Naive thymus-derived CD8-positive, alpha-beta T cell (primary cell): ENCODE measurements at places on chromosomes 2 and 18. TPM values are rescaled to one million over a fixed set of nuclear protein-coding genes. Genes with fewer than 3 reads are reported as not detected.

The OSR1 gene
- total RNA-seq: not detected

- no peak overlapping the region for H3K4me3 ChIP-seq
- H3K27me3 ChIP-seq: no peaks in the 10 kb centered on the region
- DNase-seq: no peak
- no peaks in the 10 kb centered on the region for H3K36me3 ChIP-seq
- peak overlapping the region; percentile 70 for H3K27ac ChIP-seq
Observed at GRCh38 chr2:101534149-101534611, 59.3 kb upstream of the RFX8 start.

DNA sequence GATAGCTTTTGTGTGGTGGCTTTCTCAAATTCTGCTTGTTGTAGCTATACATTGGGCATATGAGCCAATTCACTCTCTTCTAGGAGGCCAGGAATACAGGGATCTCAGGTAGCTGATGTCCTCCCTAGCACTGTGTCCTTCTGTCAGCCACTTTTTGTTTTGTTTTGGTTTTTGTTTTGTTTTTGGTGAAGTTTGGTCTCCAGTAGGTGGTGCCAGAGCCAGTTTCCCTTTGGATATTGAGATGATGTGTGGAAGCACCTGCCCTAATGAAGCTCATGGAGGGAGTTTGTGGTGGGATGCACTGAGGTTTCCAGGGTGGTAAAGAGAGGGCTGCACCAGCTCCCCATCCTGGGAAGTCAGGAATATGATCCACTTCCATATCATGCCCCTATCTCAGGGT, 100.5 kb upstream of the VWC2L start:
- DNase-seq: no peak
- peaks cover 8% of the 10 kb centered on the region for H3K36me3 ChIP-seq
- H3K4me3 ChIP-seq: no peak overlapping the region
- H3K27ac ChIP-seq: no peak overlapping the region
- H3K4me1 ChIP-seq: no peaks in the 10 kb centered on the region
- H3K27me3 ChIP-seq: no peaks in the 10 kb centered on the region

GRCh38 chr2:237864940-237865622, 5.7 kb downstream of the RAMP1 start:
- H3K36me3 ChIP-seq: no peaks in the 10 kb centered on the region
- peak overlapping the region; percentile 41 for H3K27ac ChIP-seq
- peaks cover 15% of the 10 kb centered on the region for H3K4me1 ChIP-seq
- peaks cover 33% of the 10 kb centered on the region for H3K27me3 ChIP-seq
- no peak for DNase-seq

DNA sequence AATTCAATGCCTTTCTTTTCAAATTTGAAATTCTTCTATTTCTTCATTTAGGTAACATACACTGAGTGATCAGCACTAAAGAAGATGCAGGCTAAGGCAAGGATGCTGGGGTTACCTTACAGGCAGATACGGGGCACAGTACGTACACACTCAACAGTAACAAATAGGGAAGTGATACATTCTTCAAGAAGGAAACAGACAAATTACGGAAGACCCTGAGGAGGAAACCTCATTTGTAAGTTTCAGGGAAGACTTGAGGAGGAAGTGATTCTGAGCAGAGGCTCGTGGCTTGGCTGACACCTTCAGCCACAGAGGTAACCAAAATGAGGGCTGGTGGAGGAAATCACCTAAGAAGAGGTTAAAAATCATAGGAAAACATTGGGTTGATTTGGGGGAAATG, 1108.3 kb upstream of the KLHL29 start:
- no peaks in the 10 kb centered on the region for H3K36me3 ChIP-seq
- H3K4me3 ChIP-seq: no peak overlapping the region
- no peak overlapping the region for H3K27ac ChIP-seq

GRCh38 chr2:189267925-189268579, 88.5 kb upstream of the COL5A2 start:
- no peak overlapping the region for H3K4me3 ChIP-seq
- H3K36me3 ChIP-seq: no peaks in the 10 kb centered on the region
- H3K27ac ChIP-seq: no peak overlapping the region
- no peak for DNase-seq
- no peaks in the 10 kb centered on the region for H3K27me3 ChIP-seq

The ADCYAP1 gene
- total RNA-seq: not detected

GRCh38 chr18:33183136-33183535, 257.4 kb downstream of the CCDC178 start:
- no peaks in the 10 kb centered on the region for H3K4me1 ChIP-seq
- no peaks in the 10 kb centered on the region for H3K27me3 ChIP-seq
- DNase-seq: no peak
- no peak overlapping the region for H3K27ac ChIP-seq
- H3K36me3 ChIP-seq: no peaks in the 10 kb centered on the region

The PXDN gene
- 1.1 TPM for total RNA-seq

The WIPF1 gene
- 408 TPM for total RNA-seq

GRCh38 chr2:105455488-105456003, 56.7 kb upstream of the FHL2 start:
- DNase-seq: no peak
- no peaks in the 10 kb centered on the region for H3K36me3 ChIP-seq
- no peak overlapping the region for H3K27ac ChIP-seq

The TUBA4B gene
- not detected for total RNA-seq

GRCh38 chr18:5393779-5394178, 98.3 kb upstream of the ZBTB14 start:
- no peak overlapping the region for H3K4me3 ChIP-seq
- H3K36me3 ChIP-seq: no peaks in the 10 kb centered on the region
- no peak for DNase-seq
- H3K27me3 ChIP-seq: no peaks in the 10 kb centered on the region
- H3K27ac ChIP-seq: no peak overlapping the region
- no peaks in the 10 kb centered on the region for H3K4me1 ChIP-seq

The MEP1B gene
- not detected for total RNA-seq

The RBBP8 gene
- 1.6 TPM for total RNA-seq

The SALL3 gene
- total RNA-seq: not detected

- H3K36me3 ChIP-seq: no peaks in the 10 kb centered on the region
- peaks cover 10% of the 10 kb centered on the region for H3K4me1 ChIP-seq
- H3K4me3 ChIP-seq: no peak overlapping the region
- no peak for DNase-seq
- H3K27me3 ChIP-seq: no peaks in the 10 kb centered on the region
- no peak overlapping the region for H3K27ac ChIP-seq
Observed at GRCh38 chr18:44719519-44720060, 38.9 kb downstream of the SETBP1 start.

GRCh38 chr2:159206736-159207380, 79.6 kb downstream of the WDSUB1 start:
- H3K4me3 ChIP-seq: no peak overlapping the region
- peaks cover 57% of the 10 kb centered on the region for H3K4me1 ChIP-seq
- DNase-seq: no peak

- no peaks in the 10 kb centered on the region for H3K36me3 ChIP-seq
- H3K27ac ChIP-seq: no peak overlapping the region
- no peaks in the 10 kb centered on the region for H3K4me1 ChIP-seq
- H3K27me3 ChIP-seq: peaks cover 26% of the 10 kb centered on the region
Observed at GRCh38 chr2:120434492-120435308, 88.8 kb downstream of the INHBB start.

DNA sequence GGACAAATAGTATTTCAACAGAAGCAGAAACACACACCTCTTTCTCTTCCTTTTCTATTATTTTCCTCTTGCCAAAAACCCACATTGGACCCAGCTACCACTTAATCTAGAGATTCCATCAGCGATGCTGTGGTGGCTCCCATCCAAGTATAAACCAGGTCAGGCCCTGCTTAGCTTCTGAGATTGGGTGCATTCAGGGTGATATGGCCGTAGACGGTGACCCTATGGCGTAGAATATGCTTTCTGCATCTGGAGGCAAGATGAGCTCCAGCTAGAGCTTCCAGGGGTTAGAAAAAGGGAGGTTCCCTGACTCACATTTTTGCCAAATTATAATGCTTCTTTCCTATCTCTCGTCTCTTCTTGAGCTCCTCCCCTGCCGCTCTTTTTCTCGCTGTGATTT, 66.5 kb downstream of the TNP1 start:
- H3K27ac ChIP-seq: no peak overlapping the region
- no peak for DNase-seq
- no peaks in the 10 kb centered on the region for H3K36me3 ChIP-seq
- no peaks in the 10 kb centered on the region for H3K27me3 ChIP-seq
- no peaks in the 10 kb centered on the region for H3K4me1 ChIP-seq

GRCh38 chr18:27483276-27483675, 298.2 kb upstream of the CHST9 start:
- no peak overlapping the region for H3K27ac ChIP-seq
- no peaks in the 10 kb centered on the region for H3K27me3 ChIP-seq
- no peaks in the 10 kb centered on the region for H3K36me3 ChIP-seq
- no peak overlapping the region for H3K4me3 ChIP-seq

DNA sequence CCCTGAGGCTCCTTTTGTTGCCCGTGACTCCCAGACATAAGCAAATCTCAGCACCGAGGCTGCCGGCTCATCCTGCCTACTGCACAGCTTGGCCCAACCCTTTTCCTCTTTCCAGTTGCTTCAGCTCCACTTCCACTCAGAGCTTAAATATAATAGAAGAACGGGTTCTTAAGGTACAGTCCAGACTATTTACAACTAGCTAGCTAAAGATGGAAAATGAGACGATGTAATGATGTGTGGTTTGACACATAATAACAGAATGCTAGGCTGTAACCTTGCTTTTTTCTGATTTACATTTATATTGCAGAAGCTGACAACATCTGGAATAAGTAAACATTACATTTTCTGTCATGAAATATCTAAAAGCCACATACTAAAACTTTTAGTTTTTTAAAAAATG, 26.9 kb upstream of the ATP9B start:
- H3K4me3 ChIP-seq: no peak overlapping the region
- H3K27ac ChIP-seq: no peak overlapping the region
- no peaks in the 10 kb centered on the region for H3K36me3 ChIP-seq

The HMSD gene
- total RNA-seq: not detected

GRCh38 chr18:23069481-23069880, 65.8 kb upstream of the CABLES1 start:
- peak; percentile 18 for DNase-seq
- peaks cover 57% of the 10 kb centered on the region for H3K4me1 ChIP-seq
- H3K4me3 ChIP-seq: peak overlapping the region; percentile 82

The NEU2 gene
- total RNA-seq: not detected

DNA sequence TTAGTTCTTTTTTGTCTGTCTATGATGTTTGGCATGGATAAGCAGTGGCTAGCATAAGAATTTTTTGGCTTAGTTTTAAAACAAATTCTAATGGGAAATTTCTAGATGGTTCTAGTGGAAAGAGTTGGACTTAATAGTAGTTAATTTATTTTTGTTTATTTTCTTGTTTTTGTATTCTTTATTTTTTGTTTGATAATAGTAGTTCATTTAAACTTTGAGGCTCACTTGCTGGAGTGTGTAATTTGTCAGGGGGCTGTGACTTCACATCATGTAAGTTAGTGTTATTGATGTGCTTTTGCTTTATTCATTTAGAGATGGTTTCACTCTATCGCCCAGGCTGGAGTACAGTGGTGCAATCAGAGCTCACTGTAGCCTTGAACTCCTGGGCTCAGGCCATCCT, 43.7 kb upstream of the KLF11 start:
- no peak overlapping the region for H3K4me3 ChIP-seq
- H3K4me1 ChIP-seq: no peaks in the 10 kb centered on the region
- H3K27ac ChIP-seq: no peak overlapping the region
- DNase-seq: no peak
- no peaks in the 10 kb centered on the region for H3K27me3 ChIP-seq

- no peaks in the 10 kb centered on the region for H3K27me3 ChIP-seq
- H3K4me1 ChIP-seq: peaks cover 46% of the 10 kb centered on the region
- peak; percentile 60 for DNase-seq
- no peaks in the 10 kb centered on the region for H3K36me3 ChIP-seq
- peak overlapping the region; percentile 76 for H3K4me3 ChIP-seq
- H3K27ac ChIP-seq: peak overlapping the region; percentile 92
Observed at GRCh38 chr2:113876503-113877387, 13.1 kb upstream of the ACTR3 start.

The DNER gene
- total RNA-seq: not detected

- no peak for DNase-seq
- H3K27ac ChIP-seq: no peak overlapping the region
- no peaks in the 10 kb centered on the region for H3K36me3 ChIP-seq
- H3K4me3 ChIP-seq: no peak overlapping the region
Observed at GRCh38 chr18:46700066-46700824, 43.2 kb upstream of the LOXHD1 start.

GRCh38 chr2:218296847-218297246, 4.5 kb upstream of the TMBIM1 start:
- H3K27ac ChIP-seq: no peak overlapping the region
- no peaks in the 10 kb centered on the region for H3K36me3 ChIP-seq
- H3K4me3 ChIP-seq: no peak overlapping the region
- peaks cover 9% of the 10 kb centered on the region for H3K4me1 ChIP-seq
- DNase-seq: no peak

DNA sequence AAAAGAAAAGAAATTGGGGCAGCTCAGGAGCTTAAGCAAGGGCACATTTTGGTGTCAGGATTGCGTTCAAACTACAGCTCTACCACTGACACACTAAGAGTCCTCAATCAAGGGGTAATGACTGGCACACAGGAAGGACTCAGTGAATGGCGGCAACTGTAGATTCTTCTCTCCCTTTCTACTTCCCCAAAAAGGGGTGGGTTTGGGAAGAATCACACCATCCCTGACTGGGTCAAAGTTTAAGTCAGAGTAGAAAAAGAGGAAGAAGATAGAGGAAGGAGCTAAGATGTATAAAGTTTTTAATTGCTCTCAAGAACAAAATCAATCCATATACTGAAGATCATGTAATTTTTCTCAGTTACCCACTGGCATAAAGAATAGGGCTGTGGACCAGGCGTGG, 2.6 kb downstream of the NLRC4 start:
- H3K36me3 ChIP-seq: no peaks in the 10 kb centered on the region
- no peak overlapping the region for H3K4me3 ChIP-seq
- DNase-seq: no peak

GRCh38 chr2:223165423-223166214, 113.6 kb downstream of the KCNE4 start:
- H3K36me3 ChIP-seq: no peaks in the 10 kb centered on the region
- no peak overlapping the region for H3K4me3 ChIP-seq
- DNase-seq: no peak
- H3K27ac ChIP-seq: no peak overlapping the region
- no peaks in the 10 kb centered on the region for H3K27me3 ChIP-seq

DNA sequence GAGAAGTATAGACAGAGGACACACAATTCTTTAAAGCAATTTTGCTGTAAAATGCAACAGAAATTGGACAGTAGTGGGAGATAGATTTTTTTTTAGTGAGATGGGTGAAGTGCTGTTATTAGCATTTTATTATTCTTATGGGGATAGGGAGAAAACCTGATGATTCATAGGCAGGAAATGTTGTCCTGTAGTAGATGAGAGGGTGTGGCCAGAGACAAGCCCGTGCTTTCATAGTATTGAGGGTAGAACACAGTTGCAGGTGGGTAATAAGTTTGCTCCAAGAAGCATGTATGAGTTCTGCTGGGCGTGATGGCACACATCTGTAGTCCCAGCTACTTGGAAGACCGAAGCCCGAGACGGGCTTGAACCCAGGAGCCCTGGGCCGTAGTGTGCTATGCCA, 128.3 kb upstream of the ARHGAP28 start:
- H3K36me3 ChIP-seq: no peaks in the 10 kb centered on the region
- no peak overlapping the region for H3K4me3 ChIP-seq
- no peaks in the 10 kb centered on the region for H3K4me1 ChIP-seq
- no peaks in the 10 kb centered on the region for H3K27me3 ChIP-seq
- no peak overlapping the region for H3K27ac ChIP-seq
